ENCODE measurements at places on chromosomes 7 and 10.

GRCh38 chr7:100148225-100148558, 526 bp upstream of the LAMTOR4 start:
- no peak for DNase-seq

GRCh38 chr7:128777156-128778123, 1.8 kb upstream of the OPN1SW start:
- DNase-seq: no peak

DNA sequence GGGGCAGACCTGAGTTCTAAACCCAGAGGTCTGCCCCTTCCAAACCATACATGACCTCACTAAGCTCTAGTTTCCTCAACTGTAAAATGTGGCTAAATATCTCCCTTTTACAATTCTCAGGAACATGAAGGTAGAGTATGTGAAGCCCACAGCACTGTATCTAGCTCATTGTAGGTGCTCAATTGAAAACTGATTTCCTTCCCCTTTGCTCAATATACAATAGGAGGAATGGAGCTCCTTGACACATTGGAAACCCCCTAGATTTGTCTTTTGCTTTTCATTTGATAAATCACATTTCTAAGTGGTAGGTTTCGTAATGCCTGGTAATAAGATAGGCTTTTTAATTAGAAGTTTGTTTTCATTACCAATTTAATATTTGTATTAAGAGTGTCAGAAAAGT, 153.3 kb downstream of the ARID5B start:
- no peak for DNase-seq

DNA sequence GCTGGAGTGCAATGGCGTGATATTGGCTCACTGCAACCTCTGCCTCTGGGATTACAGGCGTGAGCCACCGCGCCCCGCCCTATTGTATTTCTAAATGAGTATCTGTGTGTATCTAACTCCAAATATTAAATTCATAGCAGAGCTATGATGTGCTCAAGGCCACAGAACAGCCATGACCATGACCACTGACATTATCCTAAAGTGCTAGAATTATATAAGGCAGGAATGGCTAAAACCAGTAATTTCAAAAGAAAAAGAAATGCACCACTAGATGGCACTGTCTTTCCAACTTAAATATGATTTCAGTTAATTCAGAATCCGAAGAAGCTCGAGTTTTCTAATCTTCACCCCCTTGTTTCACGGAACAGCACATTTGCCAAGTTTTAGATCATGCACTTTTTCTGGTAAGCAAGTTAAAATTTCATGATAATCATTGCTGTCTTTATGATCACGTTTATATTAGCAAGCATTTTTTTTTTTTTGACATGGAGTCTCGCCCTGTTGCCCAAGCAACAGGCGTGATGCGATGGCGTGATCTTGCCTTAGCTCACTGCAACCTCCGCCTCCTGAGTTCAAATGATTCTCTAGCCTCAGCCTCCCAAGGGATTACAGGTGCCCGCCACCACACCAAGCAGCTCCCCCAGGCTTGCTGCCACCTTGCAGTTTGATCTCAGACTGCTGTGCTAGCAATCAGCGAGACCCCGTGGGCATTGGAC, 65.3 kb downstream of the OR13A1 start:
- no peak for DNase-seq

- DNase-seq: peak; percentile 76
Observed at GRCh38 chr7:584122-584465, 64.4 kb upstream of the PDGFA start.

DNA sequence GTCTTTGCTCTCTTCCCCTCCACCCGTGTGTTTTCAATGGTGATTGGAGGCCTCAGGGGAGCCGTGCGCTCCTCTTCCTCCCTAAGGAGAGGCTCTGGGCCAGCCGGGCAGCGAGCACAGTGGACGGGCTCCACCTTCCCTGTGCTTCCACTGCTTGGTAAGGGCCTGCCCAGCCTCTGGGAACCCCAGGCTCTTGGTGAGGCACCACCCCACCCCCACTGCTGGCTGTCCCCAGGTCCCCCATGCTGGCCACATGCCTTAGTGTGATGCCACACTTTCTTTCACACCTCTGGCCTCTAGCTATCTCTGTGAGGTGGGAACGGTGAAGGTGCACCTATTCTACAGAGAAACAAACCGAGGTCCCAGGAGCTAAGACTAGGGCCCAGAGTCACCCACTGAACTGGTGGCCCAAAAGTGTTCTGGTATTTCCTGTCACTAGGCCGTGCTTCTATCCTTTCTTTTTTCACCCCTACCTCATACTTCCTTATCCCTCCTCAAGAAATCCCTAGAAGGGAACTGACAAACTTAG, 53.3 kb downstream of the UNC5B start:
- DNase-seq: no peak

DNA sequence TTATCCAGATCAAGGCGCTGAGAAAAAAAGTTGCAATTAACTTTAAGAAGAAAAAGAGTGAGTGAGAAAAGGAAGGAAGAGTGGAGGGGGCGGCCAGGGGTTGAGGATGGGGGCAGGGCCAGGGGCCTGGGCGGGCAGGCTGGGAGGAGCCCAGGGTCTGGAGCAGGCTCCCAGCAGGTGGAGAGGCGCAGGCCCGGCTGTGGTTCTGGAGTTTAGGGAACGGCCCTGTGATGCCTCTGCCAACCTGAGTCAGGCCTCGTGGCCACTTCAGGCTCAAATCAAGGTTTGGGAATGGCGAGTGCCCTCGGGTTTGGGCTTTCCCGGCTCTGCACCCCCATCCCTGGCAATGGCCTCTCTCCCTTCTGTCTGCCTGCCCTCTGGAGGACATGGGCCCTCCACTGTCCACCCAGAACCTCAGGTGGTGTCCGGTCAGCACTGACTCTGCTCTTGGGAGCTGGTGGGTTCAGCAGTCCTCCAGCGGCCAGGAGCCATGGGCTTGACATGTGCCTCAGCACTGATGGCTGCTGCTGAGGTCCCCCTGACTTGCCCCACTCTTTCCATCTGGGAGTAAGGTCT, 41.0 kb upstream of the EMX2 start:
- no peak for DNase-seq

GRCh38 chr7:143514995-143515735, 37.5 kb downstream of the TAS2R41 start:
- no peak for DNase-seq

DNA sequence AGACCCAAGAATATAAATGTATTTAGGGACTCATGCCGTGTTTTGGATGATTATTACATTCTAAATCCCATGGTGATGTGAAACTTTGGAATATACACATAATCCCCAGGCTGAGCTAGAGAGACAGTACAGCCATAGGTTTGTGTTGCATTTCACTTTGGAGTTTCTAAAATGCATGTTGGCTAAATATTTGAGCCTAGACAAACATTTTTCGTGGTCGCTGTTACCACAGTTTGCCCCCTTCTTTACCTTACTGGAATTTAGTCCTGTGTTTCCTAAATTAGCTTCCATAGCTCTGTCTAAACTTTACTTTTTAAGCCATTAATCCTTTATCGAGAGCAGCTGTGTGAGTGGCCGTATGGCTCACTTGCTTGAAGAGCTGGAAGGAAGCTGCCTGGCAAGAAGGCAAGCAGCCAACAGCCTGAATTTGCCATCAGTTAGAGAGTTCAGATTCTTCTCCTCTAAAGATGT, 192.0 kb downstream of the BICC1 start:
- DNase-seq: no peak
